Common myeloid progenitor, CD34-positive (primary cell): ENCODE measurements at places on chromosomes 5 and 9.

- no peak overlapping the region for H3K27ac ChIP-seq
- H3K36me3 ChIP-seq = peaks cover 38% of the 10 kb centered on the region
- no peak overlapping the region for H3K4me3 ChIP-seq
- DNase-seq = peak; percentile 29
- no peaks in the 10 kb centered on the region for H3K27me3 ChIP-seq
- H3K4me1 ChIP-seq = no peaks in the 10 kb centered on the region
Observed at GRCh38 chr5:71475788-71476384, 20.4 kb downstream of the BDP1 start.

DNA sequence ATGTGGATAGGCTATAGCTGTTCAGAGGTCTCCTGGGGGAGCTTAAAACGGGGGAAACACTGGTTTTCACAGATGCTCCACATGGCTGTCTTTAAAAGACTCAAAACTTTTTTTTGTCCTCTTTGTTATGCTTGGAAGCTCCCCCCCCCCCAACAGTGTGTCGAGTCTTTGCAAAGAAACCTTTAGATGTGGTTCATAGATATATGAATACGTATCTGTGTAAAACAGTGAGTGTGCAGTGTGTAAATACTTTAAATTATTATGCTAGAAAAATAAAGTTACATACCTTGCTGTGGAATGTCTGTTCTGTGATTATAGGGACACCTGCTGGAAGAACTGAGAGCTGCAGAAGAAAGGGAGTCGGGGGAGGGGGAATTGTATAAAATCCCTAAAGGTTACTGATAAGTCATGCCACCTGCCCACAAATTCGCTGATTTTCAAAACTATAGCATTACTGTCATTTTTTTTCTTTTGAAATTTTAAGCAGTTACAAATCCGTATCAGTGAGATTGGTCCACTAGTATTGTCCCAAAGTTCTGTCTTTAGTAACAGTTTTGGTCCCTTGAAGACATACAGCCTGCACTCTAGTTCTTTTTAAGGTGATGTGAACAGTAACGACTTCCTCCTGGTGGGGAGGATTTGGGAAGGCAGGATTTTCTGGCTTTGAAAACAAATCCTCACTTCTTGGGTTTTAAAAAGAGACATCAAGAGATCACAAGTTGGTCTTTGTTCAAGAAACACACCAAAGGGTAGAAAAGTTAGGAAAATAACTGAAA lies 22.9 kb downstream of the RGMB start:
- DNase-seq = peak; percentile 39
- no peak overlapping the region for H3K27ac ChIP-seq
- no peaks in the 10 kb centered on the region for H3K4me1 ChIP-seq
- no peak overlapping the region for H3K4me3 ChIP-seq
- no peaks in the 10 kb centered on the region for H3K36me3 ChIP-seq
- H3K27me3 ChIP-seq = peaks cover 3% of the 10 kb centered on the region

GRCh38 chr9:135134268-135135022 lies 47.0 kb downstream of the OLFM1 start:
- H3K36me3 ChIP-seq = no peaks in the 10 kb centered on the region
- no peak for DNase-seq
- no peak overlapping the region for H3K4me3 ChIP-seq
- H3K4me1 ChIP-seq = no peaks in the 10 kb centered on the region
- peaks cover 2% of the 10 kb centered on the region for H3K27me3 ChIP-seq

- H3K36me3 ChIP-seq = no peaks in the 10 kb centered on the region
- DNase-seq = no peak
- H3K27ac ChIP-seq = no peak overlapping the region
Observed at GRCh38 chr5:86806206-86806605, 188.5 kb downstream of the COX7C start.

GRCh38 chr5:167730121-167730520 lies 561.3 kb upstream of the WWC1 start:
- H3K27ac ChIP-seq = no peak overlapping the region
- no peaks in the 10 kb centered on the region for H3K36me3 ChIP-seq
- H3K27me3 ChIP-seq = no peaks in the 10 kb centered on the region
- H3K4me1 ChIP-seq = peaks cover 2% of the 10 kb centered on the region
- no peak overlapping the region for H3K4me3 ChIP-seq

DNA sequence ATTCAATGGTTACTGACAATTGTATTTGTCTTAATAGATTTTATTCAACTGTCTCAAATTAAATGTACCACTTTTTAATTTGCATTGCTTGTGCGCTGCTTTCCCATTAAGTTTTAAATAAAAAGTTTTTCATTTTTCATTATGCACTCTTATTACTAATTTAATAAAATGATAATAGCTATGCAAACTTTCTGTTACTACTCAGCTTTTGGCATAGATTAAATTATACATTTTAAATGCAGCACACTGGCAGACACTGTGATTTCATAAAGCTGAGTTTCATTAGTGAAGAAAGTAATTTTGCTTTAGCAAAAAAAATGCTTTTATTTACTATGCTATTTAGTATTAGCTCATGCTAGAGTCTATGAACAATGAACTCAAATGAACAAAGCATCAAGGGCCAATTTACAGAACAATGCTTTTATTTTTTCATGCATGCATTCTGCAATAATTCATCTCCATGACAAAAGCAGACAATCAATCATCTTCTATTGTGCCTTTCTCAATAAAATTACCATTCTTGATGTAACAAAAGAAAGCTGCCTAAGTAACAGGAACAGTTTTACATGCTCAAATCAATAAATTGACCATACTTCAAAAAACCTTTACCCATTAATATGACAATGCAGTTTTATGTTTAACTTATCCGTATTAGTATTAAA lies 595.2 kb upstream of the ARRDC3 start:
- no peak overlapping the region for H3K27ac ChIP-seq
- no peaks in the 10 kb centered on the region for H3K27me3 ChIP-seq
- no peaks in the 10 kb centered on the region for H3K36me3 ChIP-seq
- no peak for DNase-seq
- no peaks in the 10 kb centered on the region for H3K4me1 ChIP-seq

DNA sequence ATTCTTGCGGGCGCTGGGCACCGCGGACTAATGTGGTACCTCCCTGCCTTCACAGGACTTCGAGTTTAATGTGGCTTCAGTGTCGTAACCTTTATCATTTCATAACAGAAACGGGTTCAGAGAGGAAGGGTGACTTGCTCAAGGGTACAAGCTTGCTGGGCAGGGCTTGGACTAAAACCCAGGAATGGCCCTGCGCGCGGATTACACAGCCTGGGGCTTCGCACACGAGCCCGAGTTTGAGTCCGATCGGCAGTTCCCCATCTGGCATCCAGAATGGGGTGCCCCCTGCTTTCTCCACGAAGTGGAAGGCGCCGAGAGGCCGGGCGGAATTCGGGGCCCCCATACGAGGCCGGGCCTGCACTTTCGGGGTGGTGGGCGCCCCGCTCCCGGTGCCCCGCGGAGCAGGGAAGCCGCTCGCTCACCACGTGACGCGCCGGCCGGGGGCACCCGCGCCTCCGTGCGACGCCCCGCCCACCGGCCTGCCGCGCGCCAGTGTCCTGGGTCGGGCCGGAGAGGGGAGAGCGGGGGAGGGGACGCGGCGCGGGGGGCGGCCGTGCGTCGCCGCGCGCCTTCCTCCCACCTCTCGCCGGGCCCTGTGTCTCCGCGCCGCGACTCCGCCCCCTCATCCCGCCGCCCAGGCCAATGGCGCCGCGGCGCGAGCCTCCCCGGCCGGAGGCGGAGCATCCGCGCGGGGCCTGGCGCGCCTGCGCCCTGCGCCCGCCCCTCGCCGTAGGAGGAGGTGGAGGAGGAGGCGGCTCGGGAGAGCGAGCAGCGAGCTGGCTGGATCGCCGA lies at the start of gene SET:
Gene SET, plus strand, starts transcription at position 722 of the 792 bp plus-strand sequence. CDS start 361 bp downstream, outside the sequence.
- peaks cover 57% of the 10 kb centered on the region for H3K4me1 ChIP-seq
- H3K4me3 ChIP-seq = peak within 1 kb of the TSS; percentile 100
- H3K27me3 ChIP-seq = no peaks in the 10 kb centered on the region
- H3K27ac ChIP-seq = peak within 1 kb of the TSS; percentile 89

- peaks cover 12% of the 10 kb centered on the region for H3K27me3 ChIP-seq
- no peak overlapping the region for H3K27ac ChIP-seq
- H3K4me3 ChIP-seq = no peak overlapping the region
- no peak for DNase-seq
- no peaks in the 10 kb centered on the region for H3K36me3 ChIP-seq
Observed at GRCh38 chr5:150628936-150629485, 11.4 kb upstream of the SYNPO start.

DNA sequence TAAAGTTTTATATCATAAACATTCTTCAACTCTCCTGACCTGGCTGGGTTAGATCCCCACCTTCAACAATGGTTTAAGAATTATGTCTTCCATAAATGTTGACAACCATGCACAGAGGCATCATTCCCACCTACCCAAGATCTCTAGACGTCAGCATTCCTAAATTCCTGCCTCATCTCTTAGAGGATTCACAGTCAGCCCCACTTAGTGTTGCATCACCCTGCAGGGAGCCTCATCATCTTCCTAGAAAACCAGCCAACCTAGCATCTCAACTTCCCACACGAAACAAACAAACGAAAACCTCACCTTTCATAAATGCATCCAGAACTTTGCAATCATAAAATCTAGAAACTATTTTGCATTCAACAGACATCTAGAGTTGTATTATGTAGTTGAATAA lies 816.1 kb upstream of the C9orf72 start:
- DNase-seq = no peak
- no peaks in the 10 kb centered on the region for H3K27me3 ChIP-seq
- no peaks in the 10 kb centered on the region for H3K36me3 ChIP-seq
- no peak overlapping the region for H3K4me3 ChIP-seq

- H3K36me3 ChIP-seq = no peaks in the 10 kb centered on the region
- no peak overlapping the region for H3K27ac ChIP-seq
- no peaks in the 10 kb centered on the region for H3K4me1 ChIP-seq
- no peaks in the 10 kb centered on the region for H3K27me3 ChIP-seq
- no peak overlapping the region for H3K4me3 ChIP-seq
Observed at GRCh38 chr9:93308676-93309075, 124.7 kb downstream of the WNK2 start.

DNA sequence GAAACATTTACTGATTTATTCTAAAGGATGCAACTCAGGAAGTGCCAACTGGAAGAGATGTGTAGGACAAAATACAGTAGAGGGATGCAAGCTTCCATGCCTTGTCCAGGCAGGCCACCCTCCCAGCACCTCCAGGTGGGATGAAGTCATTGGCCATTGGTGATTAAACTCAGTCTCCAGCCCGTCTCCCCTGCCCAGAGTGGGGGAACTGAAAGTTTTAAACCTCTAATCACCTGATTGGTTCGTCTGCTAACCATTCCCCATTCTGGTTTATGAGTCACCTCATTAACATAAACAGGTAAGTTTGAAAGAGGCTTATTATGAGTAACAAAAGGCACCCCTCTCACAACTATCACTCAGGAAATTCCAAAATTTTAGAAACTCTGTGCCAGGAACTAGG lies 8.1 kb downstream of the TNFAIP8 start:
- H3K27ac ChIP-seq = no peak overlapping the region
- H3K27me3 ChIP-seq = no peaks in the 10 kb centered on the region
- no peak for DNase-seq
- H3K4me3 ChIP-seq = no peak overlapping the region
- H3K4me1 ChIP-seq = peaks cover 10% of the 10 kb centered on the region

GRCh38 chr9:124348831-124349230 lies 66.4 kb downstream of the PSMB7 start:
- H3K4me1 ChIP-seq = no peaks in the 10 kb centered on the region
- H3K27me3 ChIP-seq = no peaks in the 10 kb centered on the region
- no peak for DNase-seq
- H3K36me3 ChIP-seq = peaks cover 62% of the 10 kb centered on the region
- H3K27ac ChIP-seq = no peak overlapping the region

GRCh38 chr9:126724226-126724625 lies 80.6 kb upstream of the ZBTB43 start:
- no peak overlapping the region for H3K4me3 ChIP-seq
- peaks cover 3% of the 10 kb centered on the region for H3K4me1 ChIP-seq
- no peaks in the 10 kb centered on the region for H3K27me3 ChIP-seq
- no peak for DNase-seq

DNA sequence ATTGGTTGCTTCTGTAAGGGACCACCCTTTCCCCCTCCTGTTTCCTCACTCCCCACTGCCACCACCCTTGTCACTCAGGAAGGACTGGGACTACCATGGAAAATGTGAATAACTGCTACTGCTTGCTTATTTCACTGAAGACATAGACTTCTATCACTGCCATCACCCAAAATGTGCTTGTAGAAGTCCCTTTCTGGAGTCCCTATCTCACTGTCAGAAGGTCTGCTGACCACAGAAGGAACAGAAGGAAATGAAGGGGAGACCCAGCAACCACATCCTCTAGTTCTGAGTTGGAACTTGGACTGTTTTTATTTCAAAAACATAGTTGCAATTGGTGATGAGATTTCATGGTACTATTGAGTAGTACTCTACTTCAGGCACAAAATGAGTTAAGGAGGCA lies 122.5 kb downstream of the NPR3 start:
- no peaks in the 10 kb centered on the region for H3K36me3 ChIP-seq
- H3K27ac ChIP-seq = peak overlapping the region; percentile 55
- H3K4me1 ChIP-seq = peaks cover 65% of the 10 kb centered on the region
- peak; percentile 93 for DNase-seq

GRCh38 chr9:114837923-114838322 lies 32.1 kb upstream of the TNFSF15 start:
- no peak overlapping the region for H3K4me3 ChIP-seq
- DNase-seq = no peak
- H3K36me3 ChIP-seq = no peaks in the 10 kb centered on the region
- no peaks in the 10 kb centered on the region for H3K27me3 ChIP-seq

- no peaks in the 10 kb centered on the region for H3K36me3 ChIP-seq
- H3K4me1 ChIP-seq = no peaks in the 10 kb centered on the region
- no peak for DNase-seq
- no peak overlapping the region for H3K27ac ChIP-seq
- no peaks in the 10 kb centered on the region for H3K27me3 ChIP-seq
Observed at GRCh38 chr9:37364751-37365360, 57.6 kb upstream of the GRHPR start.

GRCh38 chr9:91150273-91150997 lies 211.3 kb downstream of the AUH start:
- no peak for DNase-seq
- H3K36me3 ChIP-seq = no peaks in the 10 kb centered on the region
- H3K27me3 ChIP-seq = no peaks in the 10 kb centered on the region
- peak overlapping the region; percentile 75 for H3K27ac ChIP-seq

DNA sequence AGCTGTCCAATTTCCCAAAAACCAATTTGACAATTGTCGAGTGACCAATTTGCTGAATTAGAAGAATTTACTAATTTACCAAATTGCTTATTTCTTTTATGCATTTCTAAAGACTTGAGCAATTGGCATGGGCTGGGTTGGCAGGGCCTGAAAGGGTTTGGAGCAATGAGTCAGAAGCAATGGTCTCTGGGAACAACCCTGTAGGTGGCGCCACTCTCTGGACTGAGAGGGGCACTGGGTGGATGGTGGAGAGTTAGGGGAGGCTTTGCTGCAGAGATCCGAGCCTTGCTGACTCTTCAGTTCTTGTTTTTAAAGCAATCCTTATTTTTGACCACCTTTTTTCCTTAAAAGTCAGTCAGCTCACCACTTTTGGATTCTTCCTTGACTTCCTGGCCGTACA lies 71.5 kb upstream of the RPS23 start:
- H3K4me1 ChIP-seq = peaks cover 2% of the 10 kb centered on the region
- H3K4me3 ChIP-seq = no peak overlapping the region
- peak; percentile 27 for DNase-seq
- H3K36me3 ChIP-seq = no peaks in the 10 kb centered on the region
- no peak overlapping the region for H3K27ac ChIP-seq
- H3K27me3 ChIP-seq = no peaks in the 10 kb centered on the region

- DNase-seq = no peak
- peaks cover 3% of the 10 kb centered on the region for H3K4me1 ChIP-seq
- no peak overlapping the region for H3K4me3 ChIP-seq
- H3K36me3 ChIP-seq = peaks cover 25% of the 10 kb centered on the region
Observed at GRCh38 chr5:177067503-177067902, 19.2 kb upstream of the FGFR4 start.

GRCh38 chr5:111782216-111782615 lies 25.2 kb upstream of the NREP start:
- DNase-seq = no peak
- peaks cover 6% of the 10 kb centered on the region for H3K4me1 ChIP-seq
- H3K27ac ChIP-seq = no peak overlapping the region
- H3K27me3 ChIP-seq = no peaks in the 10 kb centered on the region
